ENCODE measurements at places on chromosomes 4 and X.
A peak's percentile ranks its signal among the peaks of the same experiment; 100 is the strongest.

DNA sequence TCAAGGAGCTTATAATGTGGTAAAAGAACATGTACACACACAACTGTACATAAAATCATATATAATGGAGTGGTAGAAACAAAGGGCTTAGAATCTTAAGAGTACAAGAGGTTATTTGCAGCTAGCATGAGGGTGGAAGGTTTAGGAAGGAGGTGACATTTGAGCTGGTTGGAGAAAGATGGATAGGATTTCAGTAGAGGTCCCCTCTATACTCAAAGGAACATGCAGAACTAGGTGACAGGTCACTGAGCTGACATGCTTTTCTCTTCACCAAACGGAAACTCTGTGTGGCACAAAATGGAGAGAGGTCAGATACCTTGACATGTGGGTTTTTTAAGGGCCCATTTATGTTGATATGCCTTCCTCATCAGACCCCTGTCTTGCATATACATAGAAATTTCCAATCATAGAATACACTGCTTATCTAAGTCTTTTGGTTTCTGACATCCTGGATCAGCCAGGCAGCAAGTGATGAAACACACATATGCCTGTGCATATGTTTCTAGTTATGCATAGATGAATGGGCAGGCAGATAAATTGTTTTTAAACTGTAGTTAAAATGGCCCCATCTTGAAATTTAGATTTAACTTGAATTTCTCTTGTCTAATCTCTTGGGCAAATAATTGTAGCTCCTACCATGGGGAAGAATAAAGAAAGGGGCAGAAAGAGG lies 29.3 kb downstream of the CLCN5 start:
- H3K4me3 ChIP-seq = no peak overlapping the region
- no peak overlapping the region for H3K27ac ChIP-seq
- no peaks in the 10 kb centered on the region for H3K27me3 ChIP-seq
- H3K4me1 ChIP-seq = peaks cover 4% of the 10 kb centered on the region

DNA sequence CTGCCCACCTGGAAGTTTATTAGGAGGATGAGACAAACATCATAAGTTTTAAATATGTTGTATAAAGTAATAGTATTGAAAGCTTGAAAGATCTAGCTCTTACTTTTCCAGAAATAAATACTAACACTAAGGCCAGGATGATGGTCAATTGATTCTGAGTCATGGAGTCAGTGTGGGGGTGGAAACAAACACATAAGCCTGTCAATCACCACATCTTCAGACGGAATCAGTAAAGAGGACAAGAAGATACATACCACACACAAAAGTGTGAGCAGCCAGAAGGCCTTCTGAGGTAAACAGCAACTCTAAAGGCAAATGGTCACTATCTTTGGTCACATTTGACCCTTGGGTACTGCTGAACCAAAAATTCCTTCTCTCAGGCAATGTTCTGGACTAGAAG lies 365.0 kb upstream of the RASGEF1B start:
- DNase-seq = no peak
- no peaks in the 10 kb centered on the region for H3K36me3 ChIP-seq
- peaks cover 6% of the 10 kb centered on the region for H3K4me1 ChIP-seq
- H3K27ac ChIP-seq = no peak overlapping the region

DNA sequence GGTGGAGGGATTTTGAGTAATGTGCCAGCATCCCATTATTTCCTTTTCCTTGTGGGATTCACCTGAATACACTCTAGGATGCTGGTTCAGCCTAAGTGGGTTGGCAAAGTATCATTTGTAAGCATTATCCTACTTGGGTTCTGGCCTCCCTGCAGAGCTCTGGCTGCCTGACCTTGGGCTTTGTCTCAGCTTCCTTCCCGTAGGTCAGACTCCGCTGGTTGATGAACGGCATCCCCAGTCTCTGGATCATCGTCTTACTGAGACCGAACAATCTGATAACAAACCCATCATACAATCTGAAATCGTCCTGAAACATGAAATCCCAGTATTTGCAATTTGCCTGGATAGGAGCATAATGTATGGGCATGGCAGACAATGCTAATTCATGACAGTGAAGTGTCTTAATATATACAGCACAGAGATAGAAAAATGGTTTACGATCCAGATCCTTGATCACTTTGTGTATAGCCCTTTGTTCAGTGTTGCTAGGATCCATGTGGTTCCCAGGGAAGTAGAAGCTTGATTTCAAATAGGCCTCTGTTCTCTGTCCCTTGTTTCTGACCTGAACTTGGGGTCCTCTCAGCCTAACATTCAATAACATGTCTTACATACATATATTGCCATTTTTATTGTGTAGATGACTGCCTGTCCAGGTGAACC lies 5.5 kb downstream of the MID2 start:
- peak overlapping the region; percentile 72 for H3K27ac ChIP-seq
- peaks cover 15% of the 10 kb centered on the region for H3K4me1 ChIP-seq
- no peaks in the 10 kb centered on the region for H3K36me3 ChIP-seq
- peaks cover 11% of the 10 kb centered on the region for H3K27me3 ChIP-seq
- H3K4me3 ChIP-seq = peak overlapping the region; percentile 31
- DNase-seq = no peak

DNA sequence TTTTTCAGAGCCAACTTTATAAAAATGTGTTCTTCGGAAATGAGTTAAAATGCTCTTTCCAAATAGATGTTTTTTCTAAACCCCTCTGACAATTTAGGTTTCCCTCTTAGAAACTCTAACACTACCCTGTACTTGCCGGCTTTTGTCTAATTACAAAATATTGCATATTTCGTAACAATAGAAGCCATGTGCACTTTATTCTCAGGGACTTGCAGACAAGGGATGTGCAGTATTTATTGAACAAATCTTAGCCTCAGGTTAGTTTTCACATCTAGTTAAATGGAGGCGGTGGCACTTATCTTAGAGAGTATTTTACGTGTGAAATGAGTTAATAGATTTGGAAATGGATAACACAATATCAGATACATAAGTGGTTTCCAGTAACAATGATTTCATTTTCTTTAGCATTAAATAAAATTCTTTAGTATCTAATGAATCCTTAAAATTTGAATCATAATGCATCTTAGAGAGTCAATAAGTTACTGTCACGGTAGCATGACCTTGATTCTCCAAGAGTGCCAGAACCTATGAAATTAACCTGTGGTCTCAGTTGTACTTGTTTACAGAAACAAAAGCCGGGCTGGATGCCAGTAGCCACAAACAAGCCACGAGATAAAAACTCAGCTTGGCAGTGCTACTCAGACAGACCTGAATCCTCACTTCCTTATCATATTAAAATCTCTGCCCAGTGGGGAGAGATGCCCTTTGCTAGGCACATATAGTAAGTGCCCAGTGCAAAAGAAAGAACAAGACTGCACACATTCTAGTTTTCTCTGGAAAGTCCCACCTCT lies 772 bp upstream of the PABPC4L start:
- no peak for DNase-seq
- peak overlapping the region; percentile 86 for H3K4me3 ChIP-seq
- peaks cover 8% of the 10 kb centered on the region for H3K36me3 ChIP-seq
- H3K27me3 ChIP-seq = no peaks in the 10 kb centered on the region
- H3K4me1 ChIP-seq = peaks cover 27% of the 10 kb centered on the region

DNA sequence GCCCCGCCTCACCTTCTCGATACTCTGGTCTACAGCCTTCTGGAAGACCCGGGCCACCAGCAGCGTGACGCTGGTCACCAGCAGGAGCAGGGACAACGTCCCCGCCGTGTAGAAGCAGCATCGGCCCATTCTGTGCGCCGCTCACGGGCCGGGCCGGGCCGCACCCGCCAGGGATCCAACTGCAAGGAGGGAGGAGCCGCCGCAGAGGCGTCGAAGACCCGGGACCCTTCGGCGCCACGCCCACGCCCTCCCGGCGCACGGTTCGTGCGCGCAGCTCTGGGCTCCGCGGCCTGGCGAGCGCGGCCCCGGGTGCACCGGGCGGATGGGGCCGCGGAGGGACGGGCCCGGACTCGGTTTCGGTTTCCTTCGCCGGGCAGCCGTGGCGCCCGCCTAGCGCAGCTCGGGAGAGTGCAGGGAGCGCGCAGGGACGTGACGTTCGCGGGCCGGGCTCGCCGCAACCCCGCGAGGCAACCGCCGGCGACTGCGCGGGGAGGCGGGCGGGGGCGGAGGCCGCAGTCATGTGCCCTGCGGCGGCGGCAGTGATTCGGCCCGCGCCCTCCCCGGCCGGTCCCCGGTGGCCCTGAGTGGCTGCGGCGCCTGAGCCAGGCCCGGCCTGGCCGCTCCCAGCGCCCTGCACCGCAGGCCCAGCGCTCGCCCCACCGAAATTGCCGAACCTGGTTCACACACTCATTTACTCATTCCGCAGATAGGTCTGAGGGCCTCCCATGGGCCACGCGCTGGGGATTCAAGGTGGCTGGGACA lies at the start of gene SCARB2:
Gene SCARB2, minus strand, starts transcription at position 410 of the 762 bp plus-strand sequence. Its CDS starts 281 bp downstream, at position 129.
- H3K36me3 ChIP-seq = no peaks in the 10 kb centered on the region
- no peaks in the 10 kb centered on the region for H3K27me3 ChIP-seq
- H3K4me1 ChIP-seq = peaks cover 51% of the 10 kb centered on the region
- peak; percentile 70 for DNase-seq

GRCh38 chr4:22962295-22962694 lies 269.6 kb downstream of the GBA3 start:
- H3K27me3 ChIP-seq = no peaks in the 10 kb centered on the region
- H3K4me1 ChIP-seq = no peaks in the 10 kb centered on the region
- no peak overlapping the region for H3K4me3 ChIP-seq
- no peaks in the 10 kb centered on the region for H3K36me3 ChIP-seq
- DNase-seq = peak; percentile 5

DNA sequence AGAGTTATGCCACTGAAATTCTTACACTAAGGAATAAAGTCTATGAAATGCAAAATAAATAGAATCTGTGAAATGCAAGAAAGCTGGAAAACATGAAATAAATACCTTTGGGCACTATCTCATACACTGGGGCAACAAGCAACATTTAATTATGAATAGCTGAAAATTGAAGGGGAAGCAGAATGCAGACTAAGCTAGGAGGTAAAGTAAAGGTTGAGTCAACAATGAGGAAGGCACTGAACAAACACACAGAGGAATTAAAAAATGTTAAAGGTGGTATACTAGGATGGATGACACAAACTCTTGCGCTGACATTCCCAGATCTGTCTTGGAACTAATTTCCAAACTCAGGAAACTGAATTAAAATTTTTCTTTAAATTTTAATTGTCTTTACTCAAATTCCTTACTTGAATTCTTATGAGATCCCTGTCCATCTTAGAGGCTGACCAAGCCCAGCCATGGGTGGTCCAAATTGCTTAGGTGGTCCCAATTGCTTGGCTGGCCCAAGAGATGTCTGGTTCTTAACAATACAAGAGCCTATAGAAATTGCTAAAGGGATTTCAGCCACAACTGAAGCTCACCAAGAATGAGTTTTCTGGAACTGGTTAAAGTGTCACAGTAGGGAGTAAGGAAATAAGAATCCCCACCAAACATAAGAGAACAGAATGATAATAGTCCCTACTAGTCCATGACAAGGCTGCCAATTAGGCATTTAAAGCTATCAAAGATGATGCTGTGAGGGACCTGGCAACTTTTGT lies 41.3 kb upstream of the ZCCHC13 start:
- no peak for DNase-seq
- no peaks in the 10 kb centered on the region for H3K4me1 ChIP-seq
- peaks cover 29% of the 10 kb centered on the region for H3K36me3 ChIP-seq
- H3K27ac ChIP-seq = no peak overlapping the region
- no peak overlapping the region for H3K4me3 ChIP-seq
- no peaks in the 10 kb centered on the region for H3K27me3 ChIP-seq

GRCh38 chr4:77189412-77189811 lies 32.4 kb downstream of the CCNG2 start:
- no peak for DNase-seq
- H3K4me1 ChIP-seq = peaks cover 8% of the 10 kb centered on the region
- H3K27me3 ChIP-seq = peaks cover 8% of the 10 kb centered on the region
- H3K4me3 ChIP-seq = no peak overlapping the region

DNA sequence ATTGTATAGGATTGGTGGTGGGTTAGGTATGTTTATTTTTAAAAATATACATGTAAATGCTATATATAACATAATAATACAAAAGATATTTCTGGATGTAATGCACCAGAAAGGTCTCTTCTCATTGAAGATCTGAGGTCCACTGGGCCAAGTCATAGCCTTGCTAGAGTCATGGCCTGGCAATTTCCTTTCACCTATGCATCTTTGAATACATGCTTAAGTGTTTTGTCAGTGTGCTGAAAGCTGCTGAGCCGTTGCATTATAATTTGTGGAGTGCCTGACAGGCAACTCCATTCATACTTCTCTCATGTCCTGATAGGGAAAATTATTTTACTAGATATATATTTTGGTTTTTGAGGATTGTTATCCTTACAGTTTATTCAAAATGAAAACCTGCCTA lies 410.2 kb upstream of the CT83 start:
- no peak for DNase-seq
- no peaks in the 10 kb centered on the region for H3K4me1 ChIP-seq
- H3K4me3 ChIP-seq = no peak overlapping the region
- H3K27ac ChIP-seq = no peak overlapping the region
- H3K27me3 ChIP-seq = no peaks in the 10 kb centered on the region

DNA sequence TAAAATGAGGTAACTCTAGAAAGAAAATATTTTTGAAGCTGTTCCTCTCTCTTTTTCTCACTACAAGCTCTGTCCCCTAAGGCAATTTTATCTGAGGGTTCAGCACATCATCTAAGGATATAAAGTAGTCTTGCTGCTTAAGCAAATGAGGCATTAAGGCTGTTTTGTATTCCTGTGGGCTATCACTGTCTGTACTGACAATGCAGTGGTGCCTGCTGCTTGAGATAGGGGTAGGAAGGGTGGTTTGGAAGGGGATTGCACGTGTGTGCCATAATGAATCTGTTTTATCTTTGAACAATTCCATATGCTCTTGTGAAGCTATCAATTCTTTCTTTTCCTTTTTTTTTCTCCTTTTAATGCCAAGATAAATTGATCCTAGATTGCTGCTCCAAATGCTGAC lies 128.0 kb upstream of the ATOH1 start:
- H3K4me3 ChIP-seq = no peak overlapping the region
- no peaks in the 10 kb centered on the region for H3K27me3 ChIP-seq
- no peaks in the 10 kb centered on the region for H3K4me1 ChIP-seq
- DNase-seq = no peak
